ENCODE measurements at places on chromosomes 11 and 22.

- DNase-seq, result peak; percentile 58
Measured at GRCh38 chr22:50526834-50527801, 1.7 kb upstream of the SCO2 start.

DNA sequence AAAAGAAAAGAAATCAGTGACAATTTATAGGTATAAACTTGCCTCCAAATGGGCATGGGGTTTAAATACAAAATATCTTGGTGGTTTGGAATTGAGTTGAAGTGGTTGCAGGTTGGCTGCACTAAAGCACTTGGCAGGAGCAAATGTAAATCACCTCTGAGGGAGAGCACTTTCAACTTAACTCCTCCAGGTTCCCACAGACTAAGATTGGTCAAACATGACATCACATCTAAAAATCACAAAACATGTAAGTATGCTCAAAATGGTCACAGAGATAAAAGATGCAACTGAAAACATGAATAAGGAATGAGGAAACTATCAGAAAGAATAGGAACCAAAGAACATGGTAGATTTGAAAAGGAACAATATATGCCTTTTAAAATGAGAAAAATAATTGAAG lies 12.3 kb upstream of the SHANK3 start:
- DNase-seq, result no peak

GRCh38 chr11:100865443-100866065 lies 178.5 kb downstream of the ARHGAP42 start:
- DNase-seq, result no peak

DNA sequence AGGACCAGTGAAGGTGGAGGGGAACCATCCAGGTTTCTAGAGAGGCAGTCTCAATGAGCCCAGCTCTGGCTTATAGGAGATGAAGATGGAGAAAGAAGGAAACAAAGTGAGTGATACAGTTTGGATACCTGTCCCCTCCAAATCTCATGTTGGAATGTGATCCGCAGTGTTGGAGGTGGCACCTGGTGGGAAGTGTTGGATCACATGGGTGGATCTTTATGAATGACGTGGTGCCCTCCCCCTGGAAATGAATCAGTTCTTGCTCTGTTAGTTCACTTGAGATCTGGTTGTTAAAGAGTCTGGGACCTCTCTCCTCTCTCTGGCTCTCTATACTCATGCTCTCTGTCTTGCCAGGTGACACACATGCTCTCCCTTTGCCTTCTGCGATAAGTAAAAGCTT lies 393.1 kb upstream of the NARS2 start:
- DNase-seq, result no peak

- DNase-seq, result no peak
Measured at GRCh38 chr11:61873588-61874376, 17.6 kb downstream of the FADS3 start.

DNA sequence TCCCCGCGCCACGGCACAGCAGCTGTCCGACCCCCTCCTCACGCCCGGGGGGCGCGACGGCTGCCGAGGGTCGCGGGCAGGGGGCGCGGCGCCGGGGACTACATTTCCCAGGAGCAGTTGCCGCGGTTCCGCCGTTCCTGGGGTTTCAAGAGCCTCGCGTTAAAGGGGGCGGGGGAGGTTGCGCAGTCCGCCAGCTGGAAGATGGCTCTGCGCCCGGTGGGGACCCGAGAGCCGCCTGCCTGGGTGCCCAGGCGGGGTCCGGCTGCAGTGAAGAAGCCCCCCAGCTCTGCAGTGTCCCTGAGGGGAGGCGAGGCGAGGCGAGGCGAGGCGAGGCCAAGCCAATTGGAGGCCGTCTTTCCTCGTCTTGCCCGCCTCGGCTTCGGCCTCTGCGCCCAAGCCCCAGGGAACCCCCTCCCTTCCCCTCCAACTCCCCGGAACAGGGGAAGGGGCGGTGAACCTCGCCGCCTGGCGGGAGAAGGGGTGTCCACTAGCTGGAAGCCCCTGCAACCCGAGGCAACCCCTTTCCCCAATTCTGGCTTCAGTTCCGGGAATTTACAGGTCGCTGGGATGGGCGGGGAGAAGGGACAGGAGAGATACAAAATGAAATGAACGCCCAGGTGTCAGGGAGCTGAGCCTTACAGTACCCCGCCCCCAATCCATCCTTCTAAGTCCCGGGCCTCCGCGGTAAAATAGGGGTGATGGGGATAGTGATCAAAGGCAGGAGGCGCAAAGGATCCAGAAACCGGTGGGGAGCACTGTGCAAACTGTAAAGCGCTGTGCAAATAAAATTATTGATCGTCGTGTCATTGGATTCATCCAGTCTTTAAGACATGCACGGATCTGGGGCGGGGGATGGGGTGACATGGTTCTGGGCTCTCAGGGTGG lies 5.2 kb upstream of the GCAT start:
- peak; percentile 63 for DNase-seq

GRCh38 chr22:24563246-24563645 lies 7.4 kb downstream of the SNRPD3 start:
- DNase-seq, result no peak

GRCh38 chr11:33303541-33303940 lies 46.4 kb downstream of the HIPK3 start:
- DNase-seq, result no peak

- no peak for DNase-seq
Measured at GRCh38 chr22:40826984-40827741, 8.0 kb upstream of the SLC25A17 start.

- peak; percentile 95 for DNase-seq
Measured at GRCh38 chr22:36344106-36344827, 43.5 kb downstream of the MYH9 start.

GRCh38 chr11:65417702-65418430 lies 4.7 kb upstream of the NEAT1 start:
- no peak for DNase-seq

- no peak for DNase-seq
Measured at GRCh38 chr11:33690290-33691065, 10.1 kb downstream of the C11orf91 start.

DNA sequence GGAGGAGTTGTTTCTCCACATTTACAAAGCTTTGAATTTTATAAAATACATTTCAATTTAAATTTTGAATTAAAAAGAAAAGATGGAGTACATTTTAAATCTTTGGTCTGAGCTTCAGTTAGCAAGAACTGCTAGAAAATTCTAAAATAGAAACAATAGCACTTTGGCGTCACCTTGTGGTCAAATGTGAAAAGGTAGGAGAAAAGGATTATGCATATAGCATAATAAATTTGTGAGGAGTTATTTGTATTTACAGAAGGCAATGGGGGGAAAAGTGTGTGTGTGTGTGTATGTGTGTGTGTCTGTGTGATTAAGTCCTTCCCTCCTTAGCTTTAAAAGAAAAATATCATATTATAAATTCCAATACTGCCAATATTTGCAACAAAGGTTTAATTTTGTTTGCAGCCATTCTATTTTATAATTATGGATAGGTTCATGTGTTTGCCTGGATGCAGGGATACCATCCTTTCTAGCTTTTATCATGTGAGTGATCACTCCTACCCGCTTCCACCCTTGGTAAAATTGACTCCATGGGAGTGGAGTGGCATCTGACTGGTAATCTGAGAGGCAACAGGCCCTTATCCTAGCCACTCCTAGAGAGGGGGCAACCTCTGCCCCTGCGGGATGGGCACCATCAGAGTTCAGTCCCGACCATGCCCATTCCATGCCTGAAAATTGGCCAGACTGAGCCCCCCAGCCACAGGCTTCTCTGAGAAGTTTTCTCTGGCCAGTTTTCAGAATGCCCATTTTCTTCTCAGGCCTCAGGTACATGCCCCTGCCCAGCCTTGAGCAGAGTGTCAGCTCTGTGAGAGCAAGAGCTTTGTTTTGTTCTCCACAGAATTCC lies 13.6 kb upstream of the LGR4 start:
- DNase-seq, result peak; percentile 27

GRCh38 chr11:64553554-64554201 lies 37.3 kb upstream of the SLC22A12 start:
- peak; percentile 74 for DNase-seq

- DNase-seq, result no peak
Measured at GRCh38 chr11:61552108-61552635, 28.7 kb downstream of the SYT7 start.

DNA sequence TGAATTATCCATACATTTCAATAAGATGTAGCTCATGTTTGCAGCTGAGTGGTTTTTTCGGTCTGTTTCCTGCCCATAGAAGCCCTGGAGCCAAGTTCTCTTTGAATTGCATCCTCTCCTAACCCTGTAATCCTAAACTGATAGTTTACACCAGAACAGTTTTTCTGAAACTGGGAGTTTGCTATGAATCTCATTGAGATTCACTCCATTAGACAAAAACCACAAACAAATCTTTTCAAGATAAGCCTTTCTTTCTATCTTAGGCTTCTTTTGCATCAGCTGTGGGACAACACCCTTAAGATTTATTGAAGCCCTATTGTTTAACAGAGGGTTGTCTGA lies 324.8 kb downstream of the DYNC2H1 start:
- DNase-seq, result no peak

DNA sequence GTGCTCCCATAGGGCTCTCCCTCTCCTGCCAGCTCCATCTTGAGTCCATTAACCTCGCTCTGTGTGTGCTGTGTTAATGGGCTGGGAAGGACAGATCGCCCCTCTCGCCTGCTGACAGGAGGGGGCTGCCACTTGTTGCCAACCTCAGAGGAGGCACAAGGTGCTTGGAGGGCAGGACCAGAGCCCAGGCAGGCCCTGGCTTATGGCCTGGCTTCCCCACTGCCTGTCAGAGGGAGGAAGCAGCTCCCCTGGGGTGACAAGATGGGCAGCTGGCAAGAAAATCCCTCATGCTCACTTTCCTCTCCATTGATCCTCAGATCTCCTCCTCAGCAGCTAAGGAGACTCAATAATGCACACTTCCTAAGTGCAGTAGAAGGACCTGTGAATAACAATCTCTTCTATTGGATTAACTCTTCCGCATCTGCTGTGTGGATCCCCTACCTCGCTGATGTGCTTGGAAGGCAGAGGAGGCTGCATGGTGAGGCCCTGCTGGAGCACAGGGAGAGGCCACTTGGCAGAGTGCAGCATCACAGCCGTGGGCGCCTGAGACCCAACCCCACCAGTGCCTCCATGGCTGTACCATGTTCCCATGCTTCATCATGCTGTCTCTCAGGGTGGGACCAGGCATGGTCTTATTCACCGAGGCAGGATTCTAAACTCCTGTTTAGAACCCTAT lies 70.3 kb downstream of the TRIM29 start:
- no peak for DNase-seq

DNA sequence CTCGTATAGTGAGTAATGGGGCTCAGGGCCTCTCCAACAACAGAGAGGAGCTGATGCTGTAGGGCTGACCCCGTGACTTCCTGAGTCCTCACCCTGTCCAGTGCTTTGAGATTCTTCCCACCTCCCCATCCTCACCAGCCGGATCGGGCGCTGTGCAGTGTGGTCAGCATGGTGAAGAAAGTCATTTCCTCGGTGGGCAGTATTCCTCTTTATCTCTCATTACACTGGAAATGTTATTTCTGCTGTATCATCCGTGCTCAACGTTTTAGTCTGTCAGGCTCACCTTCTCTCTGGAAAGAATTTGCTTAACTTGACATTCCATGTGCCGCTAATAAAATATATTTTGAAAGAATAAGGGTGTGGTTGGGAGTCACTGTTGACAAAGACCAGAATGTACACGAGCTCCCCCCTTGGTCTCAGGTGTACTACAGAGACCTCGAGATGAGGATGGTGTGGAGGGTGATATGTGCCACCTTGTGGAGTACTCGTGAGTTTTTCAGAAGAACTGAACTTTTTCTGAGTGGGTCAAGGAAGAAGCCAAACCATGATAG lies 25.7 kb upstream of the SCGB1A1 start:
- DNase-seq, result no peak

GRCh38 chr11:95641495-95641894 lies 148.1 kb downstream of the FAM76B start:
- no peak for DNase-seq

DNA sequence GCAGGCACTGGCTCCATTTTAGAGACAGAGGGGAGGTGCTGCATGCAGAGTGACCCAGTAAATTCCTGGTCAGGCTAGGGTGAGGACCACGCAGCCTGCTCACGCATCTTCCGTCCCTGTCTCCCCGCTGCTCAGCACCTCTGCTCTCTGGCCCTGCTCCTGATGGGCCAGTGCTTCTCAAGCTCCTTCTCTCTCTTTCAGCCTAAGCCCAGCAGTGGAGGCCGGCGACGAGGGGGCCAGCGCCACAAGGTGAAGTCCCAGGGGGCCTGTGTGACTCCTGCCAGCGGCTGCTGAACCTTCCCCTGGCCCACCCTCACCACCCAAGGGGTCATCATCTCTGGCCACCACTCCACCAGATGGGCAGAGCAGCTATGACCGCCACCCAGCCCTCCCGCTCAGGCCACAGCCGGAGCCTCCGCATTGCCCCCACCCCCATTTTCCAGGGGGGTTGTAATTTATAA lies 24.7 kb downstream of the GTPBP1 start:
- no peak for DNase-seq

- no peak for DNase-seq
Measured at GRCh38 chr22:43293259-43293654, 49.9 kb downstream of the SCUBE1 start.

DNA sequence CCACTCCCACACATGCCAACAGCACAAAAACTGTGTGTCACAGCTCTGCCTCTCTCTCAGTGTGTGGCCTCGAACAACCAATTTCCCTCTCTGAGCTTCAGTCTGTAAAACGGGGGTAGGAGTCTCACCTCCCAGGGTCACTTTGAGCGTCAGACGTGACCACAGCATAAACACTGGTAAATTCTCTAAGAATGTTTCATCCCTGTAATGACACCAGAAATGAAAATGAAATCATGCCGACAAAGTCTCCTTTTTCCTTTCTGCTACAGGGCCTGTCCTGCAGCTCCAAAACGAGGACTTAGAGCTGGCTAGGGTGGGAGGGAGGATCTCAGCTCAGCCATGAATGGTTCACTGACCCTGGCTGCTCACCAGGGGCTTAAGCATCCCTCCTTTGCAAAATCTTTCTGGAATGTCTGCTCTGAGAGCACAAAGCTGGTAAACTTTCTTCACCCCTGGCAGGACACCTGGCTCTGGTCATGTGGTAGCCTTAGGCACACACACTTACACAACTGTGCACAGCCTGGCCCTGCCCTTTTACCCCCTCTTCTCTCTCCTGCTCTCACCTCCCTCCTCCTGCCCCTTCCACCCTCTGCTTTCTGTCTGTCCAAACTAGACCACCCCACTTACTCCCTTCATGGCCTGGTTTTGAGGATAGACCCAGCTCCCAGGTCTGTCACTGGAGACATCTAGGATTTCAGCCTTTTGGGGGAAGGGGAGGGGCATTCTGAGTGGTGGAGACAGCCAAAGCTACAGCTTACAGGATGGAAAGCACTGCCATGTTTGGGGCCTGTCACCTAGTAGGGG lies 12.3 kb upstream of the TSKU start:
- peak; percentile 63 for DNase-seq

DNA sequence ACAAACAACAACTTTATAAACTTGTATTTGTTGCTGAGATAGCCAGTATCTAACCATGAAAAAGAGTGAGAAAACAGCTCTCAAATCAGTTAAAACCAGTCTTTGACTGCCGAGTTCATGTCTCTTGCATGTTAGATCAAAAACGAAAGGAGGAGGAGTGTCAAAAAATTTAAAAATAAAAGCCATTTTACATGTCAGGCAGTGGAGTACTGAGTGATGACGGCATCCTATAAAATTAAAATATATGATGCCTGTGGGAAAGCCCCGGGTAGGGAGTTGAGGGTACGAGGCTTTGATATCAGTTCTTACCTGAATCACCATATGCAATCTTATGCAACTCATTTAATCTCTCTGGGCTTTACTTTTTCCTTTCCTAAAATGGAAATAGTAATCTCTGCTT lies 117.3 kb downstream of the ETS1 start:
- no peak for DNase-seq

Measured in SJCRH30 (cell line).